Stimulated activated CD8-positive, alpha-beta memory T cell treated with anti-CD3 and anti-CD28 coated beads, Interleukin-12 subunit alpha, Interleukin-12 subunit beta, amount 100 ng/mL, for 1 hour (primary cell): ENCODE measurements at places on chromosomes 6 and 20.
A peak's percentile ranks its signal among the peaks of the same experiment; 100 is the strongest.

- DNase-seq = no peak
Observed at GRCh38 chr20:5870568-5870981, 79.8 kb downstream of the TRMT6 start.

DNA sequence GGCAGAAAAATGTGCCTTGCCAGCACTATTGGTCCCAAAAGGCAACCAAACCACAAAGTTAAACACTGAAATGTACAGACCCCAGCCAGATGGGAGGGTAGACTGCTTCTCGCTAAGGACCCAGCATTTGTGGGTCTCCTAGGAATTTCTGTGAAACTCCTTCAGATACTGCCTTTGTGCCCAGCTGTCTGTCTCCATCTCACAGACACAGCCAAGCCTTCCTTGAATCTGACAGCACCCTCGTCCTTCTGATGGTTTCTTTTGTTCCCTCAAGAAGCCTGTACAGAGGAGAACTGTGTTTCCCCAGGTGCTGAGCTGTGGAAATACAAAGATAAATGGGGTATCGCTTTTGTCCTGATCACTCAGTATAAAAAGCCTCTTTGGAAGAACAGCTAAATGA lies 254.0 kb upstream of the TAB2 start:
- no peak for DNase-seq

- no peak for DNase-seq
Observed at GRCh38 chr20:61753987-61754956, 311.4 kb downstream of the TAF4 start.

DNA sequence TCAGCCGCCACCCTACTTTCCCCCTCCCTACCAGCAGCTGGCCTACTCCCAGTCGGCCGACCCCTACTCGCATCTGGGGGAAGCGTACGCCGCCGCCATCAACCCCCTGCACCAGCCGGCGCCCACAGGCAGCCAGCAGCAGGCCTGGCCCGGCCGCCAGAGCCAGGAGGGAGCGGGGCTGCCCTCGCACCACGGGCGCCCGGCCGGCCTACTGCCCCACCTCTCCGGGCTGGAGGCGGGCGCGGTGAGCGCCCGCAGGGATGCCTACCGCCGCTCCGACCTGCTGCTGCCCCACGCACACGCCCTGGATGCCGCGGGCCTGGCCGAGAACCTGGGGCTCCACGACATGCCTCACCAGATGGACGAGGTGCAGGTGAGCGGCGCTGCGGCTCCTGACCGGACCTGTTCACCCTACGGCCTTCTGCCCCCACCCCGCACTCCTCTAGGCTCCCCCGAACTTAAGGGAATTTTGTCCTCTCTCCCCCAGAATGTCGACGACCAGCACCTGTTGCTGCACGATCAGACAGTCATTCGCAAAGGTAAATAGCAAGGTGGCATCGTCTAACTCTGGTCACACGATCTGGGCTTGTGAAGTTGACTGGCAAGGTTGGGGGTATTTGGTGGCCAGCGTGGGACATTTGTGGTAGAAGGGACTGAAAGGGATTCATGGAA lies 2.3 kb downstream of the TFAP2C start:
- no peak for DNase-seq

DNA sequence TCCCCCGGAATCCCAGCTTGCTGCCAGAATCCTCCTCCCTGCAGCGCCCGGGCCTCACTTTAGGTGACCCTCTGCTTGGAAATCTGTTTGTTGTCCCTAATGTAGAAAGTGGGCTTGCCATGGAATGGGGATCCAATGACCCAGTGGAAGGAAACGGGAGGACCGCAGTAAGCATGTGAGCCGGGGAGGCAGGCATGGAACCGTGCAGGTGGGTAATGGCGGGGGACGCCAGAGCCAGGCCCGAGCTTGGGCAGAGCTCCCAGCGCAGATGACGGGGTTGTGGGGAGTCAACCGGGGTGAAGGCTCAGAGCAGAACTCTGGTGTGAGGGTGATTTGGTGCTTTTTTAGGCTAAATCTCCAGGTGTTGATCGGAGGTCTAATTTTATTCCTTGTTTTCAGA lies 188.3 kb downstream of the QKI start:
- no peak for DNase-seq

GRCh38 chr6:164523087-164523654 lies 786.2 kb downstream of the C6orf118 start:
- DNase-seq = no peak

GRCh38 chr6:33579828-33580714 lies at the start of gene BAK1:
Gene BAK1 (minus strand): TSS chr6:33580276. CDS start chr6:33577604, 2,672 bp downstream.
- DNase-seq = peak; percentile 73

- DNase-seq = no peak
Observed at GRCh38 chr20:58697201-58697866, 4.7 kb downstream of the NPEPL1 start.

DNA sequence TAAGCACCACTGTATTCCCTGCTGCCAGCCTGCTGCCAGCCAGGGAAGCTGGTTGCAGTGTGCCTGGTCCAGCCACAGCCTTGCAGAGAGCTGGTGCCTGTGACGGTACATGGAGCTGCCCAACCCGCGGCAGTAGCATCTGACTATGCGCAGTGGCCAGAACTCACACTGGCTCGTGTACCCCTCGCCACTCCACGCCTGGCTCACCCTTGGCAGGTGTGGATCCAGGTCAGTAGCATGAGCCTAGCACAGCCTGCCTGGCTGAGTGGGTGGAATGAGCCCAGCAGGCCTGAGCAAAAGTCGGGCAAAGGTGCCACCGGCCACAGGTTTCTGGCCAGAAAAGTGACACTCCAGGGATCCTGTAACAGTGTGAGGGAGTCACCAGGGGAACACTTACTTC lies 361.7 kb upstream of the MAP3K7 start:
- no peak for DNase-seq

DNA sequence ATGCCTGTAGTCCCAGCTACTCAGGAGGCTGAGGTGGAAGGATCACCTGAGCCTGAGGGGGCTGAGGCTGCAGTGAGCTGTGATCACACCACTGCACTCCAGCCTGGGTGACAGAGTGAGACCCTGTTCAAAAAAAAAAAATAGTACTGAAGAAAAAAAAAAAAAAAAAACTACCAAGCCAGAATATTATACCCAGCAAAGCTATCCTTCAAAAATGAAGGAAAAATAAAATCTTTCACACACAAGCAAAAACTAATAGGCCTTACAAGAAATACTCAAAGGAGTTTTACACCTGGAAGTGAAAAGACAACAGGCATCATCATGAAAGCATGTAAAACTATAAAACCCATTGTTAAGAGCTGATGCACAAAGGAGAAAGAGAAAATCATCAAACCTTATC lies 37.5 kb upstream of the SRSF6 start:
- no peak for DNase-seq

- DNase-seq = no peak
Observed at GRCh38 chr20:16007962-16008361, 565.3 kb downstream of the KIF16B start.

- no peak for DNase-seq
Observed at GRCh38 chr6:169985121-169986015, 233.9 kb downstream of the ERMARD start.

DNA sequence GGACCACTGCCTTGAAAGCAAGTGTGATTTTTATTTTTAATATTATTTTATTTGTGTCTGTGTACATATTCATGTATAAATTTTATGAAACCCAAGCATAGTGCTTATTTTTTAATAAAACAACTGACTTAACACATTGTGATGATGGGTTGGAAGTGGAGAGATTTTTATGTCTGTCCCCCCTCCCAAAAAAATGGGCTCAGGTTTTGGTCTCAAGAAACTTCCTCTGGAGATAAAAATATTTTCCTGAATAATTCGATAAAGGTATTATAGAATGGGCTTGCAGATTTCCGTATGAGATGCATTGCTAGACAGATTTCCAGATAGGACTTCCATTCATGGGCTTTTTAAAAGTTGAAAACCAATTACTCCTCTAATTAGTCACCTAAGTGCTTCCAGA lies 2.7 kb downstream of the FOXQ1 start:
- DNase-seq = no peak

- DNase-seq = no peak
Observed at GRCh38 chr6:170117111-170117972, 173.5 kb downstream of the DLL1 start.

- DNase-seq = no peak
Observed at GRCh38 chr20:23532533-23532932, 35.8 kb downstream of the CST9L start.

DNA sequence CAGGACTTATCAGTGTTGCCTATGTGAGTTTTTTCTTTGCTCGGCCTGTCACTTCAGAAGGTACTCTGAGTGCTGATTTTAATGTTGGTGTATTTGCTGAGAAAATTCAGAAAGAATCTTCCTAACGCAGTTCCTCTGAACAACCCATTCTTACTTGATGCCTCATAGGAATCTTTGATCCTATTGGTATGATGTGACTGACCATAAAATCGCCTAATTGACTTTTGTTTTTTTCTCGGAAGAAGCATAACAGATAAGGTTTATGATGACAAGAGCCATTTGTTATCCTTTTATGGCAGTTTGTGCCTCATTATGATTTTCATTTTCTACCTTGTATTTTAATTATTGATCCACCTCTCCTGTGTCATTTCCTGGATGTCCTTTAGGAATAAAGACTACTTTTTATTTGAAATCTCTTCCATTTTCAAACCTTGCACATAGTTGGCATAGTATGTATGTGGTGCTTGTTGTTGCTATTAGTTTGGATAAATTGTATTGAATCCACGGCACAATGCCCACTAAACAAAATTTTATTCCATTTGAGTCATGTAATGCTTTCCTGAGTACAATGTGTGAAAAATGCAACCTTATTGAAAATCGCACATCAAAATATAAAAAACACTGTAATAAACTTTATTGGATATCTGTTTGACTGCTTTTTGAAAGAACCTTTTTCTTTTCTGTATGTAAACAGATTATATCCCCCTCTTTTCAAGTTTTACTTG lies 37.3 kb downstream of the LRRC1 start:
- no peak for DNase-seq

DNA sequence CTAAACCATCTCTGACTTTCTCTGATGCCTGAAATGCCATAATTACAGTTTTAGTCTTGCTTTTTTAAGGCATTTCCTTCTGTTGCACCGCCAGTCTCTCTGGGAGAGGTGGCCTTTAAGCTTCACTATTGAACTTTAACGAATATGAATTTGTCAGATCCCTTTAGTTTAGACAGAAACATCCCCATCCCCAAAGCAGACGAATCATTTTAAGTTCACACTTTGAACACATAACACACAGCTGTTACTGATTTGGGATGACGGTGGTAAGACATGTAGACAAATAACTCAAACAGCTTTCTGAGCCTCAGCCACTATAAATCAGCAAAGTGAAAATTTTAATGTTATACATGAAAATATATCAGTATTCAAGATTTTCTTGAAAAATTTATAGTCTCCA lies 7.2 kb upstream of the IPCEF1 start:
- no peak for DNase-seq

DNA sequence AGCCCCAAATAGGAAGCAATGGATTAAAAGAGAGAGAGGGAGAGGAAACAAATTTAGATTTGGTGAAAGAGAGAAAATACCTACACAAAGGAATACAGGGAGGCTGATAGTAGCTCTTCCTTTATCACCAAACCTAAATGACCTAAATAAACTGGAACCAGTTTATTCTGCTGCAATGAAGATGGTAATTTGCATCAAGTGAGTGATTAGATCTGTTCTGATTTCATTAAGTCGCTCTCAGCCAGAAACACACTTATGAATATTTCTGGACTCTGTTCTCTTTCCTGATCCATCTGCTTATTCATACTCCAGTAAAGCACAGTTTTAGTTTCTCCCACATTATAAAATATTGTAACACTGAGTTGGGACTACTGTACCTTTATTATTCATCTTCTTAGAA lies 83.4 kb upstream of the BMP5 start:
- DNase-seq = no peak
